Occipital lobe (tissue), 3 donors: ENCODE measurements at places on chromosomes 6 and 20. TPM values are rescaled to one million over a fixed set of nuclear protein-coding genes. Genes with fewer than 3 reads are reported as not detected.

- DNase-seq, result no peak
Observed at GRCh38 chr6:124780623-124781022, 181.6 kb upstream of the RNF217 start.

Gene SLC24A3
- total RNA-seq, result 17.8 TPM

DNA sequence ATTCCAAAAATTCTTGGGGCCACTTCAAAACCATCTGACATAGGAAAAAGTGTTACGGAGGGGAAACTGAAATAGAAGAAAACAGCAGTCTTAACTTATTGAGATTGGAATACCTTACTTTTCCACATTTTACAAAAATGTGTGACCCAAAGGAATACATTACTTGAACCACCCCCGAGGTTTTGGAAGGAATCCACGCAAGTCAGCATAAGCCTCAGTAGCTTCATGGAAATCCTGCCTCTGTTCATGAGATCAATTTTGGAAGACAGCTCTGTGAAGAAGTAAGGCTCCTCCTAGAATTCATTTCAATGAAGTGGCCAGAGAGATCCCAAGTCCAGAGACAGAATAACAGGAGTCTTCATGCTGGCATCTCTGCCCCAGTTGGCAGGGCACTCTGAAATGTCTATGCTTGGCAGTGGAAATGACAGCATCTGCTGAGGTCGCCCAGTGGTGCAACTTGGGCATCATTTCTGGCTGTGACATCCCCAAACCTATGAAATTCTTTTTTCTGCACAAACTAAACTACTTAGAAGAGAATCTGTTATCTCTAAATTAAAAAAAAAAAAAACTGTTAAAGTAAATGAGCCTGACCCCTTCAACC lies 132.5 kb downstream of the EPM2A start:
- no peak for DNase-seq

- DNase-seq, result no peak
Observed at GRCh38 chr20:32614303-32614702, 29.2 kb upstream of the NOL4L start.

DNA sequence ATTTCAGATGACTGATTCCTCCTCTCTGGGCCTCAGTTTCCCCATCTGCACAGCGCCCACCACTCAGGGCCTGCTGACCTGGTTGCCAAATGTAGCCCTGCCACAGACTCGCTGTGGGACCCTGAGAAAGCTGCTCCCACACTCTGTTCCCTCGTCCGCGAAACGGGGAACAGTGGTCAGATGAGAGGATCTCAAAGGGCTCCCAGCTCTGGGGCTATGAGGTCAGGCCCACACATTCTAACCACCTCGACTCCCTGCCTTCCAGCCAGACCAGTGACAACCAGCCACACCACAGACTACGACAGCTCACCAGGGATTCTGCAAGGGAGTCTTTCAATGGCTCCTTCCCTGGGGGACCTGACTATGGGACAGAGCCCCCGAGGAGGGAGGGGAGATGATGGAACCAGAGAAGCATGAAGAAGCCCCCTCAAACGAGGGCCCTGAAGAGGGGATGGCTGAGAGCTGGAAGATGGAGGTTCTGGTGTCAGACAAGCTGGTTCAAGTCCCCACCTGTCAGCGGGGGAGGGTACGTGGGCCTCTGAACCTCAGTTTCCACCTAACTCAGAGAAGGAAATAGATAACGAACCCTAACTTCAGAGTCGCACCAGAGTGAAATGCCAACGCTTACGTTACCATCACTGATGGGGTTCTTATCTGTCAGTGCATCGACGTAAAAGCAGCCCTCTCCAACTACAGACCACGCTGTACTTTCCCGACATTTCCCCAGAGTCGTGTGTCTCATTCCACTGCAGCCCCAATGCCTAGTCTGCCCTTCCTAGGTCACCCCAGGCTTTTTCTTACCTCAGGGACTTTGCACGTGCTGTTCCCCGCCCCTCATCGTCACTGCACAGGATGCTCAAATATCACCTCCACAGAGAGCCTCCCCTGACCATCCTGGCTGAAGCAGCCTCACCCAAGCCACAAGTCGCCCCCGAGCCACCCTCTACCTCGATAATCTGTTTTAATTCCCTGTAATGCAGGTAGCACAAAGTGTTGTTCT lies 60.5 kb downstream of the PREX1 start:
- no peak for DNase-seq

GRCh38 chr20:51404297-51405060 lies 138.0 kb downstream of the NFATC2 start:
- DNase-seq, result no peak

Gene ZNF335
- 13.9 TPM for total RNA-seq

DNA sequence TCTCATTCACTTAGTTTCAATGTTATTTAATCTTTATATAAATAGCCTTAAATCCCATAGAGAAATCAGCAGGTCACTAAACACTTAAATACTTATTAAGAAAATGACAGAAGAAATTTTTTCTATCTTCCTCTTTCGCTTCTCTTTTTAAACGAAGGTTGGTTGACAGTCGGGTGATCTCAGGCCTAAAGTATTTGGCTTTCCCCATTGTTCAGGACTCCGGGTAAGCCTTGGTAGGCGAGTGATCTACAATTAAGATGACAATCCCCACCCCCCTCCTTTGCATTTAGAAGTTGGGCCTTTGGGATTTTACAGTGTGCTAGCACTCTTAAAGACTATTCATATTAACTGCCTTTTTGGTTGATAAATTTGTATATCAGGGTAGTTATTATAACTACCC lies 19.7 kb upstream of the UTRN start:
- no peak for DNase-seq

DNA sequence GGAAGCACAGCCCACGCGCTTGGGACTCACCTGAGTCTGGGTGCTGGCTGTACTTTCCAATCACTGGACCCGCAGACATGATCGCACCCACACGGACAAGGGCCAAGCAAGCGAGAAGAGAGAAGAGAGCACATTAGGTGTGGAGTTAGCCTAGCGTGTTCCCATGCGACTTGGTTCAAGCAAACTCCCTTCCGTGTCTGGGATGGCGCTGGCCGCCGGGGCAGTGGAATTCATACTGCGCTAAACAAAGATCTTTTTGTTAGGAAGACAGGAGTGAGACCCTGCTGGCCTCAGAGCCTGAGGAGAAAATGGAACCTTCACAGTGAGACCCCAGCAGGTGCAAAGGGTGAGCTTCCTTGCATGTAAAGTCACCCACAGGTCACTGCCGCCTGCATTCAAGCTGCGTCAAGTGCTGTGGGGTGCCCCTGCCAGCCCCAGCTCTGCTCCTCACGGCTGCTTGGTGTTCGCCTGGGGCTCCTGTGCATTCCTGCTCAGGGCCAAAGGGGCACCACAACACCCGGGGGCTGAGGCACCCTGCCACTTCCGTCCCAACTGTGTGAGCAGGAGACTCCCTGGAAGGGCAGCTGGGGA lies 26.4 kb downstream of the PSMG4 start:
- no peak for DNase-seq

DNA sequence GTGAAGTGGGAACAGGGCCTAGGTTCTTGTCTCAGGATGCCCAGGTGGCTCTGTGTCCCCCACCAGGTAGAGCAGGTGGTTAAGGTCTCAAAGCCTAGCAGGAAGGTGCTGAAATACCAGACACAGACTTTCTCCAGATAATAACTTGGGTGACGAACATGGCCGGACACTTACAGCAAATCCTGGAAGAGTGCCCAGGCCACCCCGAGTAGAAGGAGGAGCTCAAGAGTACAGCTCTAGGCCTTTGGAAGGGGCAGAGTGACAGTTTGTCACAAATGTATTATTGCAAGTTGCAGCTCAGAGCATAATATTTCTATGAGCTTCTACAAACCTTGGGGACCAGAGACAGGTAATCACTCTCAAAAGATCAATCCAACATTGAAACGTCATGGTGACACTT lies 251.6 kb upstream of the SOX4 start:
- DNase-seq, result no peak

Gene GTPBP2
- total RNA-seq, result 33.5 TPM

GRCh38 chr20:52060794-52061714 lies 130.5 kb downstream of the ZFP64 start:
- no peak for DNase-seq

Gene JPH2
- 0.16 TPM for total RNA-seq

DNA sequence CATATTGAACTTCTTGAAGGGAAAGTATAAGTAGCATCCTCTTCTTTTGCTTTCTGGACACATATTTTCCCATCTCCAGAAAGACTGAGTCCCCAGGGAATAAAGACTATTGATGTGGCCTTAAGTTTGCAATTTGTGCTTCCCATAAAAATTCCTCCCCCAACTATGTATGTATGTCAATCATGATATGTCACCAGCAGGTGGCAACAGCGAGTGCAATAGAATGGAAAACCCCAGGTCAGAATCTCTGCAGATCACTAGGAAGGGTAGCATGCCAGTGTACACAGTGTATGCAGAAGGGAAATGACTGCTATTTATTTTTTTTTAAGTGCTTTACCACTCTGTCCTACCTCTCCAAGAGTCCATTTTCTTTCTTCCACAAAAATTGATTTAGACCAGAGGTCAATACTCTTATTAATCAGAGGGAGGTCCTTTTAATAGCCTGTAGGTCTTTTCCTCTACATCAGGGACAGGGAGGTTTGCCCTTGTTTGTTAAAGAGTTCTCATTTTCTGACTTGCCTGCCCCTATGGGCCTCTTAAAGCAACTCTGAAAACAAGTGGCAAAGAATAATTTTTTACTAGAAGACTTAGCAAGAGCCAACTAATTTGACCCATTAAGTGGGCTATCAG lies 61.4 kb downstream of the BMP2 start:
- peak; percentile 2 for DNase-seq

Gene HBS1L
- 128 TPM for total RNA-seq

DNA sequence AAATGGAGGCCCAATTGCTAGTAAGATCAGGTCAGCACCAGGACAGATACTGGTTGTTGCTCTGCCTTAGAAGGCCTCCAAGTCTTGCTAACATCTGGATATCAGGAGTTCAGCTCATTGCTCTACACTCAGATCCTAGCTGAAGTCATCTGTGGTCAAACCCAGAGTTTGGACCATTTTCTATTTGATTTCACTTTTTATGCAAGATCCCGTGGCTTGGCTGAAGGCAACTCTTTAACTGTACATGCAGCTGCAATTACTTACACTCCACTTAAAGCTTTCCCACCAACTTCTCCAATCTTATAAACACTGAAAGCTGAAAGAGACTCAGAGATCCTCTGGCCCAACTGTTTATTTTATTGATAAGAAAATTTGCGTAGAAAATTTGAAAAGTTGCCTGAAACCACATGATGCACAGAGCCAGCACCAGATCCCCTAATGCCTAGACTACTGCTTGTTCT lies 2.7 kb downstream of the SLC17A2 start:
- DNase-seq, result no peak

Gene BNIP5
- total RNA-seq, result not detected

- DNase-seq, result no peak
Observed at GRCh38 chr6:167750956-167751358, 75.8 kb upstream of the AFDN start.

GRCh38 chr6:41442800-41443501 lies 103.2 kb upstream of the FOXP4 start:
- no peak for DNase-seq

Gene ID1
- total RNA-seq, result 66.9 TPM

Gene TRIM27
- total RNA-seq, result 65.2 TPM

DNA sequence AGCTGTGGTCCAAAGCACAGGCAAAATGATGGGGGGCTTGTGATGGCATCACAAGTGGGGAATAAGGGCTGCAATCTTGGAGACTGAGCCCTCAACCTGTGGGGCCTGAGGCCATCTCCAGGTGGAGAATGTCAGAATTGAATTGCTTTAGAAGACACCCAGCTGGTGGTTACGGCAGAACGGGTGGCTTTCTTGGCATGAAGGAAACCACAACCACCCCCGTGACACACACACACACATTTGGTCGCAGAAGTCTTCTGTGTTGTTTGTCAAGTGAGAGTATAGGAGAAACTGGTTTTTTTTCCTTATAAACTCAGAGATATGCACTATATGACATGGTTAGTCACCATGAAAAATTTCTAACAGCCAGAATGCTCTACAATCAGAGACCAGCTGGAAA lies 139.5 kb upstream of the CDH4 start:
- DNase-seq, result no peak

GRCh38 chr20:55216525-55217242 lies 741.3 kb downstream of the DOK5 start:
- DNase-seq, result no peak
